ENCODE measurements at places on chromosomes 13 and 19. TPM values are rescaled to one million over a fixed set of nuclear protein-coding genes. Genes with fewer than 3 reads are reported as not detected.

PLIN5 gene
- total RNA-seq: 0.26 TPM

ZNF177 gene
- total RNA-seq: 0.69 TPM

AKT1S1 gene
- total RNA-seq: 113 TPM

SHISA7 gene
- total RNA-seq: 0.02 TPM

SBK3 gene
- total RNA-seq: 2.0 TPM
